Anterior cingulate cortex (tissue), 58 donors: ENCODE measurements at places on chromosomes 2 and 18.

GRCh38 chr18:24011123-24011917 lies 3.2 kb upstream of the TTC39C start:
- no peak for DNase-seq

GRCh38 chr2:2050446-2050845 lies 280.6 kb downstream of the MYT1L start:
- DNase-seq: peak; percentile 31

DNA sequence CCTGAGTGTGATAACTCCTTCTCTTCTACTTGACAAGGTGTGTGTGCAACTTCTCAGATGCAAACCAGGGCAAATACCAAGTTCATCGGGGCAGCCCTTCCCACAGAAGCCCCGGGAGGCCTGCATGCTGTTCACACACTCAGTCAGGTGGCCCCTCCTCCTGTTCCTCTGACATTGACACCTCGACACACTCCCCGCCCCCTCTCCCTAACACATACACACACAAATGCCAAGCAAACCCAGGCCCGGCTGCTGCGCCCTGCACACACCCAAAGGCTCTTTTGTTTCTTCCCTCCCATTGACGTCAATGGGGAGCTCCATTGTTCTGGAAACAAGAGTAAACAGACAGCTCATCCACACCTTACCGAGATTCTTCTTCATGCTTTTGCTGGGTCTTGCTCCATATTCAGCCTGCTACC lies 1.7 kb upstream of the PER2 start:
- no peak for DNase-seq

DNA sequence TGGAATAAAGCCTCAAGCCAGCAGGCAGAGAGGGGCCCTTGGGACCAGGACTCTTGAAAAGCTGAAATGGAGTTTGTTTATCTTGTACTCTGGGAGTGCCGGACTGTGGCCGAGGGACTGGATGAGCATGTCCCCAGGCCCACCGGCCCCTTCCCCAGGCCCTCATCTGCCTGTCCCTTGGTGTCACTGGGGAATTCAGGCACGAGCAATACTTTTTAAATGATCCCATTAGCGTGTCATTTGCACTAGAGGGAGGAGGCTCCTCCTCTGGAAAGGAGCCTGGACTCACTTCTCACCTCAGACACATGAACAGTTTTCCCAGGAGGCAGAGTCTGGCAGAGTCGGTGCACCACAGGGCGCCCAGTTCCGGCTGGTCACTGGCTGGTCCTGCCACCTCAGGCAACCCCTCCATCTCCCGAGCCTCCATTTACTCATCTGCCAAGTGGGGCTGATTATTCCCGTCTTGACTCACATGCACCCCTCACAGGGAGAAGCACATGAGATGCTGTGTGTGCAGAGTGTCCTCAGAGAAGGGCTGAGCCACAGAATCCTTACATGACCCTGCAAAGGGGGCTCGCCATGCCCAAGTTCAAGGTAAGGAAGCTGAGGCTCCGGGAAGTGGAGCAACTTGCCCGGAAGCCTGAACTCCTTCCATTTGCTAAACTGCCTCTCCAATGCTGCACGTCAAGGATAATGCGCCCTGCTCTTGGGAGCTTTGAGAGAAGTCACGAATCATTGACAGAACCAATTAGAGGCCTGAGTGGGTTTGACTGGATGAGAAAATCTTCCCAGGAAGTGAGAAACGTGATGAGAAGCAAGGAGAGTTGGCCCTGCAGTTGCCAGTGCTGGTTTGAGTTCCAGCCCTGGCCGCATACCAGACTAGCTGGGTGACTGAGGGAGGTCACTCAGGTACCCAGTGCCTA lies 26.7 kb downstream of the CIB4 start:
- DNase-seq: no peak
